ENCODE measurements at places on chromosomes 5 and 9.

GRCh38 chr5:54795284-54795683, 190.1 kb downstream of the ESM1 start:
- no peak for DNase-seq

DNA sequence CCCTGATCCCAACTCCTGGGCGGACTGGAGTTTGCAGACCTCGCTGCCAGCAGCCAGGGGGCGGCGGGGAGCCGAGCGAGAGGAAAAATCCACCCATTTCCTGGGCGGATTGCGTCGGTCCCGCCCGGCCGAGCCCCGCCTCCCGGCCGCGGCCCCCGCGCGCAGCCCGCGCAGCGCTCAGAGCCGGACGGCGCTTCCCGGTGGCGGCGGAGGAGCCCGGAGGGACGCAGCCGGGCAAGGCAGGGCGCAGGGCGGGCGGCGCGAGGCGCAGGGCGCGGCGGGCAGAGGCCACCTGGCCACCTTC, at the start of gene OLFM1:
TSS of gene OLFM1 (plus strand) at position 180 of the 304 bp plus-strand sequence. CDS start 322 bp downstream, outside the sequence.
- no peak for DNase-seq

DNA sequence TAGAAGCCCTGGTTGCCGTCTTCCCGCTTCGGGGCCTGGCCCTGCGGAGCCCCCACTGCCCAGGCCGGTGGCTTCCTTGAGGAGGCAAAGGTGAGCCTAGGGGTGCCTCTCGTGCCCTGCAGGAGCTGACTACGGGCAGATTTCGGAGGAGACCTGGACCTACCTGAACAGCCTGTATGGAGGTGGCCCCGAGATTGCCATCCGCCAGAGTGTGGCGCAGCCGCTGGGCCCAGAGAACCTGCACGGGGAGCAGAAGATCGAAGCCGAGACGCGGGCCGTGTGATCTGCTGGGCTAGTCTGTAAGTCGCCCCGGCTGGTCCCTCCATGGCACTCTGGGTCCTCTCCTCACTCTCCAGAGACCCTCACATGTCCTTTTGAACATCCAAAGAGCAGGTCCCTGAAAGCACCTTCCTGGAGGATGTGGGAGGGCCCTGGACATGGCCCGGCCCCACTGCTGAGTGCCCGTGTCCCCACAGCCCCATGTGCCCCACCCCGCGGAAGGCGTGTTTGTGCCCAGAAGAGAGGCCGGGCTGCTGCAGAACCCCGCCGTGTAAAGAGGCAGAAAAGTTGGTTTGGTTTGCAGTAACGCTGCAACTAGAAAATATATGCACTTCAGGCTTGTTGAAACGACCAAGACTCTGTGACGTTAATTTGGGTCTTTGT, 44.9 kb downstream of the USP20 start:
- no peak for DNase-seq

DNA sequence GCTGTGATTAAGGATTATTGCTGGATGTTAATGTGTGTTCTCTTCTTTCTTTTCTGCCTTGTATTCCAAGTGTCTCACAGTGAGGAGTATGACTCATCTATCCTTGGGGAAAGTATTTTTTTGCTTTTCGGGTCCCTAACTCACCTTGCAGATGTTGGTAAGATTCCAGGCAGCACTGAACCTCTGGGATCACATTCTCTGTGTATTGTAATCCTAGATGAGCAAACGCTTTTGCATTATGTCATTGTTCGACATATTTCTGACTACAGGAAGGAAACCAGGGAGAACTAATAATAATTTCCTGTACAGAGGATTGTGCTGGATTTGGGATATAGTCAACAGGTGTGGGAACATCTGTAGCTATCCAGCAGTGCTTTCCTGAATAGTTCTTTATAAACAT, 246.1 kb upstream of the TUT7 start:
- no peak for DNase-seq

- no peak for DNase-seq
Measured at GRCh38 chr9:76082057-76082456, 191.6 kb downstream of the PCSK5 start.

DNA sequence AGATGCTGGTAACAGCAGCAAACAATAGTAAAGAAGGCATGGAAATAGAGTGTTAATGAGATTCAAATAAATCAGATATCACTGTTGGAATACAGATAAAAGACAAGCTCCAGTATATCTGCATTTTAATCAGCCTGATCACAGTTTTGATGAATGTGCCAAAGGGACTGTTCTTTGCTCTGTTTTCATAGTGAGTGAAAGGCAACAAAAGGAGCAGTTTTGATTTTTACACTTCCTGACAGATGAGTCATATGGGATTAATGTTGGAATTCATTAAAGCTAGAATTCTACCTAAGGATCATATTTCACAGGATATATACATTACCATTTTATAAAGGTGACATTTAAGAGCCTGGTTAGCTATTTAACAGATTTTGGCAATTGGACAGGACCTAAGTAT, 743.3 kb upstream of the PTPRD start:
- DNase-seq, result no peak

DNA sequence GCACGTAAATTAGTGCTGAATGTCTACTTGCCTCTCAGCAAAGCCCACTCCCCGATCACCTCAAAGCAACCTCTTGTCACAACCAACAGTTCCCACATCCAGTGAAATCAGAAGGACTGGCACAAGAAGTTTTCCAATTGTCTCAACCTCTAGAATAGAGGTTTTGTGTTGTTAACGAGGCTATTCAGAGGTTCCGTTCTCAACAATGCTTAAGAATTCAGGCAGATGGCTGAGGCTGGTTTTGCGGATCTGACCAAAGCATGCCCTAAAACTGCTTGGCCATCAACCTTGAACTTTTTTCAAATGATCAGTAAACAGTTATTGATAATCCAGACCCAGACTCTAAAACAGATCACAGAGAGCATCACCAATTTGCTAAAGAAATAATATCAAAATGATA, 52.9 kb downstream of the MAPKAP1 start:
- no peak for DNase-seq

DNA sequence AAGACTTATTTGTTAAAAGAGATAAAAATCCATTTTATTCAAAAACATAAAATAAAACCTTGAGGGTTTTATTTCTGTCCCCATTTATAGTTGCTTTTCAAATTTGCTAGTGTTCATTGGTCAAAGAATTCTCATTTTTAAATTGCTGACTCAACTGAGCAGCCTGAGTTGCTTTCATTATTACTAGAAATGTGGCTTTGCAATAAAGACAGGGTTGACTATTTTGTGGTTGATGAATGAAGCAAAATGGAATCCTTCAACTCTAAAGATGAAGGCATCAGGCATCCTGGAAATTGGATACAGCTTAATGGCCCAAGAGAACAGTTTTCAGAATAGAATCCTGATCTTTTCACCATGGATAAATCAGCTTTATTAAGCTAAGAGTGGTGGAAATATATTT, 23.9 kb upstream of the PPP3R2 start:
- no peak for DNase-seq

GRCh38 chr9:35691757-35692301, 2.1 kb upstream of the TPM2 start:
- no peak for DNase-seq

- no peak for DNase-seq
Measured at GRCh38 chr5:149886692-149887470, 57.7 kb downstream of the PDE6A start.

DNA sequence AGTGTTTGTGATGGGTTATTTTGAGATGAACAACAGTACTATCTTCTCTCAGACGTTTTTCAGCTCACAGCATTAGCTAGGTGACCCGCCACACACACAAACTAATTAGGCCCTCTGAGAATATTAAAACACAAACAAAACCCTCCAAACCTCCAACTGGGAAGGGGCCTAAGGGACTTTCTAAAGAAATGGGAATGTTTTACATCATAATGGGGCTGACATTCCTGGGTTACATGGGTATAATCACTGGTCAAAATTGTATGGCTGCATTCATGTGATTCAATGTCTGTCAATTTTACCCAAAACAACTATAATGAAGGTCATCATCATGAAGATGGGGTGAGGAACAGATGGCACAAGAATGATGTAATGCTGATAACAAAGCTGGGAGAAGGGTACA, 59.6 kb downstream of the SPTLC1 start:
- no peak for DNase-seq

DNA sequence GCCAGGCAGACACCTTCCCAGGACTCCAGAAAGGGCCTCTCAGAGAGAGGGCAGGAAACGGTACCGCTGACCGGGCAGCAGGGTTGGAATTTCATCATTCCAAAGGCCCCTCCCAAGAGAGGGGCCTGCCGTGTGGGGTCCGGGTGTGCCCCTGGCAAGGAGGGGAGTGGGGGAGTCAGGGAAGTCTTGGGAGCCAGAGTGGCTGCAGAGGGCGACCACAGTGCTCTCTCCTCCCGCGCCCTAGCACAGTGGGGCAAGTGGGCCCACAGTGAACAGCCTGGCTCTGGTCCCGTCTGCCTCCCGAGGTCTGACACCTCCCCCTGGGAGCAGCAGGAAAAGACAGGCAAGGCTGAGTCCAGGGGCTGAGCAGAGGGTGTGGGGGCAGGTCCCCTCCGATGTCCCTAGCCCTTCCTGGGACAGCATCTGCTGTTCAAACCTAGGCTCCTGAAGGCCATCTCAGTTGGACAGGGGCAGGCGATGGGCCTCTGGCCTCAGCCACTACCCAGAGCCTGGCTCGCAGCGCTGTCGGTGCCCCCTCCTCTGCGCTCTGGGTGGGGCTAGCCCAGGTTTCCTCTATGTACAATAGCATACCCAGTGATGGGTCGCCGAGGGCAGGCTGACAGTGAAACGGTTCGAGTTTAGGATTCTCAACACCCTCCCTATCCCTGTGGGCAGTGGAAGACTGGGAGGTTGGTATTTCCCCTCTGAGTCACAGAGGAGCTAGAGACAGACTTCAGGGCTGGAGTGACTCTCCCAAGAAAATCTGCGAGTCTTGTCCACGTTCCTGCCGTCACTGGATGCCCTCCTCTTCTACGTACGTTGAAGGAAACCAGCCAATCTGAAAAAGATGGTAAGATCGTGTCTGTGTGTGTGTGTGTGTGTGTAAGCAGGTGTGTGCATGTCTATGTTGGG, 25.4 kb upstream of the SARDH start:
- DNase-seq, result no peak

DNA sequence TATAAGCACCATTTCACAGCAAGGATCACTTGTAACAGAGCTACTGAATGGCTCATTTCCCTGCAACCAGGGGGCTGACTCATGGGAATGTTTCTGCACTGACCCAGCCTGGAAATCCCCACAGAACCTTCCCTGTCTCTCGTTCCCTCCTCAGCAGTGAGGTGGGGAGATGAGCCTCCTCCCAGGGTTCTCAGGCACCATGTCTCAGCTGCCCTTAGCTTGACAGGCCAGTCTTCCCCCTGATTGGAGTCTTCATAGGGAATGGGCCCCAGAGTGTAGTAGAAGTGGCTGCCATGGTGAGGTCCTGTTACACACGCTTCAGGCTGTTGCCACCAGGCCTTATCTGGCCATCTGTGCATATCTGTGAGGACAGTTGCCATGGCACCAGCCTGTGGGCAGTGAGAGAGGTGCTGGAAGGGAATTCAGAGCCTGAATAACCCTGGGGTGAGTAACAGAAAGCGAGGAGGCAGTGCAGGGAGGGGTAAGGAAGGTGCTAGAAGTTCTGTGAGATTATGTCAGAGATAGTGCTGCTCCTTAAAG, 324.4 kb downstream of the ENC1 start:
- DNase-seq, result no peak

- DNase-seq, result no peak
Measured at GRCh38 chr5:78221964-78222451, 72.5 kb downstream of the AP3B1 start.

GRCh38 chr5:78362220-78362619, 1.8 kb downstream of the SCAMP1 start:
- DNase-seq, result no peak

DNA sequence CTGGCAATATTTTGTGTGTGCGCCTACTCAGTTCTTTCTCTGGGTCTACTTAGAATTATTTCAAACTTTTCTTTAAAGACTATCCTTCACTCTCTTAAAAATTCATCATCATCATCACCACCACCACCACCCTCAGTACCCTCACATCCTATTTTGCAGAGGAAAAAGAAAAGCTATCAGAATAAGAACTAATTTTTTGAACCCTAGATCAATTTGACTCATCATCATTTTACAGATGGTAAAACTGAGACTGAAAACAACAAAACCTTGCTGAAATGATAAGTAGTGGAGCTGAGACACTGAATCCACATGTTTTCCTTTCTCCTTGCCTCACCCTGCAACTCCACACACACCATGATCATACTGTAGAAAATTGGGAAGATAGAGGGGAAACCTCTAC, 119.3 kb downstream of the SSBP2 start:
- no peak for DNase-seq

DNA sequence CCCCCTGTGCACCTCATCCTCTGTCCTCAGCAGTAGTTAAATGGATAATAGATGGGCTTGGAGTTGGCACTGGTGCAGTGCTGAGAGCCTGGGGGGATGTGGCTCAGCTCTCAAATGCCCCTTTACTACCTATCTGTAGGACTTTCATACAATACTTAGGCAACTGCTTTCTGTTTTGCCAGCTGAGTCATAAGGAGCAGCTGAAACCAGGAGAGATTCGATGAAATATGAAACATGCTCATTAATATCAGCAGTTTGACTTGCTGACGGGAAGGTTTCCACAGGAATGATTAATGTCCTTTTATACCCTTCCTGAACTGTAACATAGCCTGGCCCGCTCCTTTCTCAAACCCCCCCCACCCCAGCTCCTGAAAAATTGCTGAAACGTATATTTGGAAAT, 142.6 kb downstream of the SAXO1 start:
- DNase-seq, result no peak

DNA sequence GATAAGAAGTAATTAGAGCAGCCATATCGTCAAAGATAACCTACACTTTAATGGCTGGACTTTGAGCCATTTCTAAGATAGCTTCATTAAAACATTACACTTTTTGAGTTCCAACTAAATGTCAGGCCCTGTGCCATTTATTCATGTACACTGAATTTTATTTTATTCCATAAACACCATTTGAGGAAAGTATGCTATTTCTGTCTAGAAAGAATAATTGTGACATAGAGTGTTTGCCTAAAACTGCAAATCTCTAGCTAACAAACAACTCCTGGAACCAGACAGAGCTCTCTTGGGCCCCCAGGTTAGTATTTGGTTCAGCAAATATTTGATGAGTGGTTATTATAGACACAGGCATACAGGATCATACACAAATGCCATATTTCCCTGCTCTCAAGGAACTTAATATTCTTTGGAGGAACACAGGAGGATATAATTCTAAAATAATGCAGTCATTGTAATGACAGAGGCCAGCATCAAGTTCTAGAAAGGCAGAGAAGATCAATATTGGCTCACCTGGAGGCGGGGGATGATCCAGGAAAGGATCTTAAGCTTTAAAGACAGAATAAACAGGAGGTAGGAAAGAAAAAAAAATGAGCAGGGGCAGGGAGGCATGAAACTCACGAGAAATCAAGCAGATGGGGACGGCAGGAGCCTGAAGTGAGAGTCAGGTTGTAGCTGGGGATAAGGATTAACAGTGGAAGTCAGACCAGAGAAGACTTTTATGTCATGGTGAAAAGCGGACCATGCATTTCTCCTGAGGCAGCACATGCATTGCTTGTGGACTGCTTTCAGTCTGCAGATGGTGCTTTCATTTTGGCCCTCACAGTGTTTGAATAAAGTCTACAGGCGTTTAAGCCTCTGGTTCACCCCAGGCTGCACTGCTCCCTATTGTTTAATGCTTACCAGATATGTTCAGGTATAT, 127.7 kb downstream of the GCNT1 start:
- DNase-seq, result no peak

GRCh38 chr9:4684820-4685219, 5.5 kb downstream of the CDC37L1 start:
- DNase-seq, result no peak

- peak; percentile 61 for DNase-seq
Measured at GRCh38 chr9:129887334-129888292, 52.4 kb downstream of the USP20 start.

- peak; percentile 86 for DNase-seq
Measured at GRCh38 chr9:34379334-34380033, 2.8 kb upstream of the MYORG start.

Measured in T-helper 9 cell (primary cell).